ENCODE measurements at places on chromosomes 11 and 22.
A peak's percentile ranks its signal among the peaks of the same experiment; 100 is the strongest.

GRCh38 chr11:78810559-78811009, 235.9 kb upstream of the NARS2 start:
- DNase-seq = peak; percentile 49

DNA sequence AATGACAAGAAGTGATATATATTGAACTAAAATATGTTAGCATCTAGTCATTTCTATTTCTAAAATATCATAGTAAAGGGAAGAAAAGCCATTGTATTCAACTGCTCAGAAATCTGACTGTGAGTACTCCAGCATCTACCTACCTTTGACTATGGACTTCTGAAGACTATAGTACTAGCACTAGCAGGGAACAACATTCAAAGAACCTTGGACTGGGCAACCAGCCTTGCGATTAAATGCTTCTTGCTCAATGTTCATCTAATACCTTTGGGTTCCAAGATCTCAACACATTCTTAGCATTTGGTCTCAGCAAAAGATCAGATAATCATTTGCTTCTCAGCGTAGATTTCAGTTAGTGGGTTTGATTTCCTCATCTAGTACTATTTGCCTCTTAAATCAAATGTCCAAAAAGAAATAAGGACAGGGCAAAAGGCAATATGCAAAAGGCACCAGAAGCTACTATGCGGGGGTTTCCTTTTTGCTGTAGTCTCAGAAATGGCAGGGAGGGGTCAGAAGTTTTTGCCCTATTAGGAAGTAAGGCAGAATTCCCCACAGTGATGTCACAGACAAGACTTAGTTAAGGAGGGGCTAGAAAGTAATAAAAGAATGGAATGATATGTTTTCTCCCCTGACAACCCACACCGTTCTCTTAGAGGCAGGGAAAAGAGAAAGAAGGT, 80.6 kb downstream of the GAB2 start:
- no peak for DNase-seq

DNA sequence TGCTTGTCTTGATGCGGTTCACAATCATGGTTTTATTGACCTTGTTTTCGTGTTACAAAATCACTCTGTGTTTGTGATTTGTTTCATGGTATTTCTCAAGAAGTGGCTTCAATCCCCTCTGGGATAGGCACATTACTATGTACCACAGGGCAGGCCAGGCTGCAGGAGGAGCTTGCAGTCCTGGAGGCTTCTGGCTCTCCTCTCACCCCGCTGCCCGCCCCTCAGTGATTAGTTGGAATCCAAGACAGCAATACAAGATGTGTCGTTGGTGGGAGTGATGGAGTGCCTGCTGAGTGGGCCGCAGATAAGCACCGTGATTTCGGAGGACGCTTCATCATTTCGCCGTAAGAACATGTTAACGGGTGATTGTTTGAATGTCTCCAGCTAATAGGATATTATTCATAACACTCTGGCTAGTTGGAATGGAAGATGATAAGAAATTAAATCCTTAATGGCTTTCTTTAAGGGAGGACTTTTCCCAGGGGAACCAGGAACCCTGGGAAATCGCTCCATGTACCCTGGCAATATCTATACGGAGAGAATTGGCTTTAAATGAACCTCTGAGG, 384.4 kb downstream of the MIAT start:
- DNase-seq = no peak

DNA sequence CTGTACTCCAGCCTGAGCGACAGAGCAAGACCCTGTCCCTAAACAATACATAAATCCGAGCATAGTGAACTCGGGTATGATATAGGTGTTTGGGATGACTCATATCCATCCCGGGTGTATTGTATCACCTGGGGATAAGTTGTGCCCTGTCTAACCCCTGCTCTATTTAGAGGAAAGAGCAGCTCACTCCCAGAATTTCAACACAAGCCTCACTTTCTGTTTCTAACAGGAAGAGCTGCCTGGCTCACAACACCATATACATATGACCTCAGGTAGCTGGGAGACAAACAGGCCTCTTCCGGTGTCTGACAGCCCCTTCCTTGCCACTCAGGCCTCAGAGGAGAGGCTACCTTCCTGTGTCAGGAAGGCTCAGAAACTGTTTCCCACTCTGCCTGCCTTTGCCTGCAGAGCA, 9.9 kb upstream of the MICALL1 start:
- no peak for DNase-seq

DNA sequence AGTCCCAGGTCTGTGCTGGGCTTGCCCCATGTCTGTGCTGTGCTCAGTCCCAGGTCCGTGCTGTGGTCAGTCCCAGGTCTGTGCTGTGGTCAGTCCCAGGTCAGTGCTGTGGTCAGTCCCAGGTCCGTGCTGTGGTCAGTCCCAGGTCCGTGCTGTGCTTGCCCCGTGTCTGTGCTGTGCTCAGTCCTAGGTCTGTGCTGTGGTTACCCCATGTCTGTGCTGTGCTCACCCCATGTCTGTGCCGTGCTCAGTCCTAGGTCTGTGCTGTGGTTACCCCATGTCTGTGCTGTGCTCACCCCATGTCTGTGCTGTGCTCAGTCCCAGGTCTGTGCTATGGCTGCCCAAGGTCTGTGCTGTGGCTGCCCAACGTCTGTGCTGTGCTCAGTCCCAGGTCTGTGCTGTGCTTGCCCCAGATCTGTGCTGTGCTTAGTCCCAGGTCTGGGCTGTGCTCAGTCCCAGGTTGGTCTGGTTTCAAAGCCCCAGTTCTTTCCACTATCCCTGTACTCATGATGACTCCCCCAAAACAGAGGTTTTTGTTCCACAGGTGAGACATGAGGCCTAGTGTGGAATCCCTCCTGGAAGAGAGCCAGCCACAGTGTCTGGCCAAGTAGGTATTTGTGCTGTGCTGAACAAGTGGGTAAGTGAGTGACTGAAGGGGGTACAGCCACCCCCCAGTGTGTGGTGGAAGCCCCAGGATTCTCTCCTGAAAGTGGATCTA, 34.8 kb downstream of the IRAG1 start:
- DNase-seq = no peak

GRCh38 chr11:25734591-25735211, 597.2 kb upstream of the ANO3 start:
- no peak for DNase-seq

DNA sequence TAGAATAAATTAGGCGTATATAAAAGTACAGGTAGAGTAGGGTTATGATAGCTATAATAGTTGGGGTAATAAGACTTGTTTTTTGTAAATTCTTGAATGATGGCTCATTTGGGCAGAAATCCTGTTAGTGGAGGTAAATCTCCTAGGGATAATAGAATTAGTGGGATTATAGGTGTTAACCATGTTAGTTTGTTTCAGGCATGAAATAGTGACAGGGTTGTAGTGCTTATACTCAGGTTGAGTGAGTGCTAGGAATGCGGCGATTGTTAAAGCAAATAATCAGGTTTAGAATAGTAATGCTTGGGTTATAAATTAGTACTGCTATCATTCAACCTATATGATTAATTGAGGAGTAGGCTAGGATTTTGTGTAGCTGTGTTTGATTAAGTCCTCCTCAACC, 297.1 kb downstream of the DYNC2H1 start:
- no peak for DNase-seq

DNA sequence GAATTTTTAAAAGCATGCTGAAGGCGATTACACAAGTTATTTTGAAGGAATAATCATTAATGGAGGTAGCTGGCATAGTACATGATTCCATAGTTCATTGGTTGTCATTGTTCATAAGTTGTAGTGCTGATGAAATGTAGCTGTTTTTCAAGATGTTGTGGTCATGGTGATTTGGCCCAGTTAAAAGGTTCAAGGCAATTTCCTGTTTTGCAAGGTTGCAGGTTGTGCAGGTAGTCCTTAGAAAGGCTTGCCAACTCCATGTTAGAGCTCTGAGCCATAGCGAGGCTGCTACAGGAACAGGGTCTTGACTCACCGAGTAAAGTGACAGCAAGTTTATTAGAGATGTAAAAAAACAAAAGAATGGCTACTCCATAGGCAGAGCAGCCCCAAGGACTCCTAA, 95.8 kb upstream of the CHORDC1 start:
- no peak for DNase-seq

- DNase-seq = no peak
Measured at GRCh38 chr22:47659467-47660223, 897.2 kb downstream of the TBC1D22A start.

GRCh38 chr22:37661160-37661924, 2.8 kb downstream of the PDXP start:
- DNase-seq = peak; percentile 43
